ENCODE measurements at places on chromosomes 12 and 14.

DNA sequence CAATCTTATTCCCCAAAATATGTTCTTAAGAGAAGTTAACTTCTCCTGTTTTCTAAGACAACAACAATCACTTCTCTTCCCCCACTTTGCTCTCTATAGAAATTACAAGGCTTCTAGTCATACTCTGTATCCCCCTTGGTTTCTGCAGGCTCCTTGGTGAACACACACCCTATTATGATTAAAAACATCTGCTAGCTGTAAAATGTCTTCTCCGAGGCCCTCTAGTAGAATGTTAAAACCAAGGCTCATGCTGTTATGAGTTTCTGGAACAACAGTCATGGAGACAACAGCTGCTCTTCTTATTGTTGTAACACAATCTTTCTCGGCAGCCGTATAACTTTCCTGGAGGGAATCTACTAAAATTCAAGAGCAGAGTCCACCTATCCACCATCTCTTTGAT lies 397.5 kb upstream of the CCDC196 start:
- DNase-seq, result no peak

DNA sequence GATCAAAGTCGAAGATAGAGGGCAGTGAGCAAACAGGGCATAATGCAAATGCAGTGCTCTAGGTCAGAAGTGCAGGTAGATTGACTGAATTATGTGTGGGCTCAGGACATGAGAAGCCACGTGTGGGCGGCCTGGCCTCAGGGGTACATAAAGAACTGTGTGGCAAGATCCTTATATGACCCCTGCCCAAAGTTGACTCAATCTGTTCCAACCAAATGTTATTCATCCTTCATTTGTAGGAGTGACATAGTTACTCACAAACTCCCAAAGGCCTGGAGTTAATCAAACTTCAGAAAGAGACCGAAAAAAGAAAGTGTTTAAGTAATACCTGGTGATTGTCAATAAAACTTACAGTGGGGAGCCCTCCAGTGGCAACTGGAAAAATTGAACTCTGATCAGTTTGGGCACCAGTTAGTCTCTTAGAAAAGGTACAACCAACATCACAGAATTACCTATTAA lies 150.4 kb upstream of the FAR2 start:
- DNase-seq, result no peak

- DNase-seq, result no peak
Observed at GRCh38 chr12:45304514-45305178, 88.8 kb downstream of the ANO6 start.

DNA sequence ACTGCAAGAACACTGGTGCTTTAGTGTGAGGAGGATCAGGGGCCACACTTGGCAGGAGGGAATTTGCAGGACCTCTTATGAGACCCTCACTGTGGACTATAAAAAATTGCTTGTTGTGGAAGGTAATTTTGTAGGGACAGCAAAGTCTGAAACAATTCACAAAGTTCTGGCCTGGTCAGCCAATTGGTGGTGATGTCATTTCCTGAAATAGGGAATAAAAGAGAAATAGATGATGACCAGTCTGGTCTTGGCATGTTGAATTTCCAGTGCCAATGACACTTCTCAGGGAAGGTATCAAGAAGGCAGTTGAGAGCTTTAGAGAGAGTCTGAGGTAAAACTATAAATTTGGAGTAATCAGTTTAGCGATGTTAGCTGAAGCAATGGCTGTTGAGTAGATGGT lies 129.3 kb upstream of the LMNTD1 start:
- no peak for DNase-seq

DNA sequence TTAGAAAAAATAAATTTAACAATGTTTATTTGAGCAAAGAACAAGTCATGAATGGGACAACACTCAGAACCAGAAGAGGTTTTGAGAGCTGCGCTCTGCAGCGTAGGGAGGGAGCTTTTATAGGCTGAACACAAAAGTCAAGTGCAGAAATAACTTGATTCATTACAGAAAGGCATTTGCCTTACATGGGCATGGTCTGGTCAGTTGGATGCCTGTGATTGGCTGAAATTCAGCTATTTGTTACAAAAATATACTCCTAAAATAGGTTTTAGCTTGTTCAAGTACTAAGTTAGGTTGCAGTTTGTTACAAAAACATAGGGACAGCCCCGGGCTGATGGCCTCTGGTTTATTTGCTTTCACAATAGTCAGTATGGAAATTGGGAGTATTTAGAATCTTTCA lies 118.0 kb downstream of the NUAK1 start:
- no peak for DNase-seq

GRCh38 chr12:7628381-7628961 lies 37.2 kb downstream of the APOBEC1 start:
- no peak for DNase-seq

DNA sequence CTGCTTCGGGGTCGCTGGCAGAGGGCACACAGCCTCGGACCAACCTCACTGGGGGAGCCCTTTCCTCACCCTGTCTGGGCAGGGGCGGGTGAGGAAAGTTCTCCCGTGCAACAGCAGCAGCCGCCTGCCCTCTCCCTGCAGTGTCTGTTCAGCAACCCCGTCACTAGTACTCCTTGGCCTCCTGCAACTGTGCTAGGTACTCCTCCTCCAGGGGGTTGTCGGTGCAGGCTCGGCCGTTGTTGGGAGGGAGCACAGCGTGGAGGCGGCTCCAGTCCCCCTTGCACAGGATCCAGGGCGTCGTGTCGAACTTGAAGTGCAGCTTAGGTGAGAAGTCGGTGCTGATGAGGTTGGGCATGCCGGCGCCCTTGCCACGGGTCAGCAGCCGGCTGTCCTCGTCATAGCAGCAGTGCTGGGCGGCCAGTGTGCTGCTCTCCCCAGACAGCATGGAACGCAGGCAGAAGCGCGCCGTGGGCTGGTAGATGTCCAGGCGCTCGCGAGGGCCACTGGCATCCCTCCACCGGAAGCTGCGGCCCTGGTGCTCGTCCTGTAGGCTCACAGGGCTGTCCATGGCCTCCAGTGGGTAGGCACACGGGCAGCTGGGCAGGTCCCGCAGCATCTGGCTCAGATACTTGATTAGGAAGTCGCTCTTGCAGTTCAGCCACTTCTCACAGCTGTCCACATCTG lies 17.7 kb downstream of the AHSA1 start:
- DNase-seq, result no peak

DNA sequence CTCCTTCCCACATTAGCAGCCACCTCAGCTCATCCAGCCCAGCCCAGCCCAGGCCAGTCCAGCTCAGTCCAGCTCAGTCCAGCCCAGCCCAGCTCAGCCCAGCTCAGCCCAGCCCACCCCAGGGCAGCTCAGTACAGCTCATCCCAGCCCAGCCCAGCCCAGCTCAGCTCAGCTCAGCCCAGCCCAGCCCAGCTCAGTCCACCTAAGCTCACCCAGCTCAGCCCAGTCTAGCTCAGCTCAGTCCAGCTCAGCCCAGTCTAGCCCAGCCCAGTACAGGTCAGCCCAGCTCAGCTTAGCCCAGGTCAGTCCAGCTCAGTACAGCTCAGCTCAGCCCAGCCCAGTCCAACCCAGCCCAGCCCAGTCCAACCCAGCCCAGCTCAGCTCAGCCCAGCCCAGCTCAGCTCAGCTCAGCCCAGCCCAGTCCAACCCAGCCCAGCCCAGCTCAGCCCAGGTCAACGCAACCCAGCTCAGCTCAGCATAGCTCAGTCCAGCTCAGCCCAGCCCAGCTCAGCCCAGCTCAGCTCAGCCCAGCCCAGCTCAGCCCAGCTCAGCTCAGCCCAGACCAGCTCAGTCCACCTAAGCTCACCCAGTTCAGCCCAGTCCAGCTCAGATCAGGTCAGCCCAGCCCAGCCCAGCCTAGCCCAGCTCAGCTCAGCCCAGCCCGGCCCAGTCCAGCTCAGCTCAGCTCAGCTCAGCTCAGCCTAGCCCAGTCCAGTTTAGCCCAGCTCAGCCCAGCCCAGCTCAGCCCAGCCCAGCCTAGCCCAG lies 63.0 kb downstream of the TMEM121 start:
- no peak for DNase-seq

GRCh38 chr12:117646520-117646919 lies 285.1 kb upstream of the NOS1 start:
- DNase-seq, result no peak

DNA sequence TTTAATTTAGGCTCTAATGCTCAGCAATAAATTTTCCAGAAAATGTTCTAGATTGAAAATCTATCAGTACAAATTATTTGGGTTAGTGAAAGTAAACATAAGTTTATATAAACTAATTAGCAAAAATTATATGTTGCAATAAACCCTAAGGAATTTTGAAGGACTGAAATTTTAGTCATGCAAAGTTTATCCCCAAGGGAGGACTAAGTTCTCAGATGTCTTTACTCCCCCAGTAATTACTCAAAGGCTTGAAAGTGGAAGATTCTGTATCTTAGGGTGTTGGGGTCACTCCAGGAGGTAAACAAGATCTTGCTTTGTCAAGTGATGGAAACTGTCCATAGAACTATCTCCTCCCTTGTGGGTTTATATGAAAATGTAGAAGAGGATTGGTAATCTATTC lies 183.7 kb downstream of the AKAP6 start:
- DNase-seq, result no peak

- DNase-seq, result no peak
Observed at GRCh38 chr14:71620401-71620800, 311.8 kb upstream of the RGS6 start.

GRCh38 chr14:75879031-75879430 lies 102.8 kb downstream of the TGFB3 start:
- no peak for DNase-seq

- DNase-seq, result no peak
Observed at GRCh38 chr12:25197608-25198007, 2.6 kb downstream of the ETFRF1 start.

DNA sequence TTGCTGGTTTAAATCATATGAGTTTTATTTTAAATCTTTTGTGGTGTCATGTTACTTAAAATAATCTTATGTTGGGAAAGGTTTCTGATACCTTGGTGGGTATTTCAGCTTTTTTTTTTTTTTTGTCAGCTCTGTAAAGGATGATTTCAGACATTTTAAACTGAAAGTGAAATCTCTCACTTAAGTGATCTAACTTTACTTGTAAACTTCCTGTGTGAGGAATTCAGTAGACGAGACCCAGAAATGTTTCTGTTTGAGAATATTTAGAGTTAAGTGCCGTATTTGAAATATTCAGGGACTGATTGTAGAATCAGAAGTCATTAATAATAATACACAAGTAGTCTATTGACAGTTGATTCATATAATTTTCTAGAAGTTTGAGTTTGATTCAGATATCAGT lies 37.8 kb downstream of the PROX2 start:
- no peak for DNase-seq

GRCh38 chr12:49671031-49671765 lies 36.0 kb downstream of the FMNL3 start:
- DNase-seq, result peak; percentile 51

GRCh38 chr14:20601522-20601921 lies 10.3 kb upstream of the RNASE12 start:
- DNase-seq, result no peak

GRCh38 chr14:60532442-60532841 lies 23.5 kb downstream of the SIX6 start:
- DNase-seq, result no peak

DNA sequence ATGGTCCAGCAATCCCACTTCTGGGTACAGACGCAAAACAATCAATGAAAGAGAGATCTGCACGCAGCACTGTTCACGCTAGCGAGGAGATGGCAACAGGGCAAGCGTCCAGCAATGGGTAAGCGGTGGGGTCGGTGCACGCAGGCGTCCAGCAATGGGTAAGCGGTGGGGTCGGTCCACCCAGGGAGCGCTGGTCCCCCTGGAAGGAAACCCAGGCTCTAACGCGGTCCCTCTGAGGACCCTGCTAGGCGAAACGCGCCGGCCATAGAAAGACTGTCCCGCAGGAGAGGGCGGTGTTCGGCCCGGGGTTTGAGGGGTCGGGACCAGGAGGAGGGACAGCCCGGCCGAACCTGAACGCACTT lies 618 bp upstream of the PGAM5 start:
- no peak for DNase-seq

- no peak for DNase-seq
Observed at GRCh38 chr14:89757313-89757939, 197.1 kb downstream of the EFCAB11 start.

GRCh38 chr12:118981285-118982211 lies at the start of gene SRRM4:
Gene SRRM4, plus strand, starts transcription at chr12:118981541. Its CDS starts 342 bp downstream, at chr12:118981883.
- DNase-seq, result no peak

DNA sequence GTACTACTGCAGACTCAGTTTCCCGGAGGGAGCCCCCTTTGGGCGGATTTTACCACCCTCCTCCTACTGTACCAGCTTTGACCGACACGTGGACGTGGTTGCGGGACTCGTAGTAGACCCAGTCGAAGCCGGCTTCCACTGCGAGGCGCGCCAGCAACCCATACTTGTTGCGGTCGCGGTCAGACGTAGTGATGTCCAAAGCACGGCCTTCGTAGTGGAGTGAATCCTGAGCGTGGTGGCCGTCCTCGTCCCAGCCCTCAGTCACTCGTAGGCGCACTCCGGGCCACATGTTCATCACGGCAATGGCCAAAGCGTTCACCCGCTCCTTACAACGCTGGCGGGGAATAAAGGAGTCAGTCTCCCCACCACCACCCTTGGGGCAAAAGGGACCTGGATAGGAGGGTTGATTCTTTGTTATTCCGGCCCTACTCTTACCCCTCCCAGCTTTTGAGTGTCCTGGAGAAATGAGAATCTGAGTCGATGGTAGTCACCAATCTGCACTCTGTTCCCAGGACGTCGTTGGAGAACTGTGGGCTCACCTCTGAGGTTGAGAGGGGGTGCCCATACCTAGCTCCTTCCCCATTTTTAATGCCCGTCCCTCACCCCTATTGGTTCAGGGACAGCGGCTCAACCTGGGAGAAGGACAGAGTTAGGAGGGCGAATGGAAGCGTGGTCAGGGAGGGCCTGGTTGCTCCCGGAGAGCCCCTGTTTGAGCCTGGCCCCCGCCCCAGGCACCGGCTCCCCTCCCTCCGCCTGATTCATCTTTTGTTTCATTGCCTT lies 3.4 kb downstream of the DHH start:
- DNase-seq, result no peak

GRCh38 chr12:89932954-89933353 lies 224.3 kb upstream of the ATP2B1 start:
- no peak for DNase-seq

GRCh38 chr14:99524091-99524661 lies 43.0 kb downstream of the CCNK start:
- DNase-seq, result no peak

- no peak for DNase-seq
Observed at GRCh38 chr14:88137327-88137726, 132.4 kb downstream of the GPR65 start.
